Naive thymus-derived CD4-positive, alpha-beta T cell (primary cell): ENCODE measurements at places on chromosomes 2 and 18. TPM values are rescaled to one million over a fixed set of nuclear protein-coding genes. Genes with fewer than 3 reads are reported as not detected.

Gene PER2
- 27.8 TPM for total RNA-seq

Gene STPG4
- 0.73 TPM for total RNA-seq

Gene DUSP19
- 1.2 TPM for total RNA-seq

Gene ST8SIA5
- total RNA-seq: 0.11 TPM

Gene NFATC1
- 53.8 TPM for total RNA-seq

Gene OTOS
- total RNA-seq: not detected

Gene FAM237A
- not detected for total RNA-seq

Gene KCNE4
- total RNA-seq: not detected

Gene CHN1
- total RNA-seq: 3.5 TPM

Gene INHA
- not detected for total RNA-seq

Gene SANBR
- 2.0 TPM for total RNA-seq

Gene KLHL14
- 0.29 TPM for total RNA-seq

Gene CRYGD
- total RNA-seq: not detected

Gene TSHZ1
- 23.4 TPM for total RNA-seq

Gene HOXD12
- not detected for total RNA-seq

Gene AP1S3
- total RNA-seq: 2.1 TPM

Gene MYO1B
- 0.85 TPM for total RNA-seq

Gene TSPYL6
- not detected for total RNA-seq

Gene MPP4
- total RNA-seq: not detected

Gene GULP1
- not detected for total RNA-seq
